CD4-positive, alpha-beta T cell treated with Interleukin-21 for 1 hour (primary cell): ENCODE measurements at places on chromosomes 3 and 15.

DNA sequence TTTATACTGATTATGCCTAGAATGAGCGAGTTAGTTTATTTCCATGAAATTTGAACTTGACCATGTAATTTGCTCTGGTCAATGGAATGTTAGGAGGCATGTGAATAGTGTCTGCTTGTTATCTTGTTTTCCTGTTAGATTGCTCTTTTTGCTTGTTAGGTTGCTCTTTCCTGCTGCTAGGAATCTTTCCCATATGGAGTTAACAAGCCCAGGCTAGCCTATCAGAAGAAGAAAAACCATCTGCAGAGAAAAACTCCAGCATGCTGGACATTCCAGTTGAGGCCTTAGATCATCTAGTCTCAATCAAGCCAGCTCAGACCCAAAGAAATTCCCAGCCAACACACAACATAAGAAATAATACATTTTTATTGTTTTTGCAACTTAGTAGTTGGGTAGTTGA, 470.2 kb upstream of the AGTR1 start:
- DNase-seq = no peak

DNA sequence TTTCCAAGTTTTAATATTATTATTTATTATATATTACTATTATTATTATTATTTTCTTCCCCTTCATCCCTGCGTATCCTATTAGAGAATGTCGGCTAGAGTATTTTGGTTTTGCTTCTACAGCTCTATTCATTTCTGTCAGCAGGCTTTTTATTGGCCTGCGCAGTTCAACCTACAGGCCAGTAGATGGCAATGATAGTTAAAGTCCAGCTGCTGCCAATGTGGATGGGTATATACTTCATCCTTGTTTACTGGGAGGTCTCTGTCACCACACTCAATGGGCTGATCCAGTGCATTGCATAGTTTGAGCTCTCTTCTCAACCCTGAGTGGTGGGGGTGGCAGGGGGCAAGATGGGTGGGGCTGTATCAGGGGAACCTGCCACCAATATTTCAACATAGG, 799.8 kb downstream of the NSUN3 start:
- no peak for DNase-seq

DNA sequence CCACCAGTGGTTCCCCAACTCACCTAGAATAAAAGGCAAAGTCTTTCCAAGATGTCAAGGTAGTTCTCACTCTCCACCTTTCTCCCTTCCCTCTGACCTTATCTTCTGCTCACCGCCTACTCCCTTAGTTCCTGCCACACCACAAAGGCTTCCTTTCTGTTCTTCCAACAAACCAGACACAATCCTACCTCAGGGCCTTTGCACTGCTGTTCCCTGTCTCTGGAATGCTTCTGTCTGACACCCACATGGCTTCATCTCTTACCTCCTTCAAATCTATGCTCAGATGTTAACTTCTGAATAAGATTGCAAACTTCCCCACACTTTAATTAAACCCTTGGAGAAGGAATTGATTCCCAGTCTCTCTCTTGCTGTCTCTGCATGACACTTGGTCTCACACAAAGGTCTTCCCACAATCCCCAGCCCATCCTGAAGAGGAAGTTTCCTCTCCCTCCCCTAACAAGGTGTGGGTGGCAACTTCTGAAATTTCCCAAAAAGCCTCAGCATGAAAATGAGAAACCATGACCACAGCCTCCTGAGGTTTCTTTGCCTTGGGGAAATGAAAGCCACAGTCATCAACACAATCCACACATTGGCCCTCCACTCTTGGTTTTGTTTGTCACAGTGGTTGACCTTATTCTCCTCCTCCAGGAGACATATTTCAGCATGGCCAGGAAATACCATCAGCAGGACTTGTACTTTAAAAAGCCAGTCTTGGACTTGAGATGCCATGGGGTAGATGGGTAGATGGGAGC, 3.0 kb upstream of the RYK start:
- no peak for DNase-seq

DNA sequence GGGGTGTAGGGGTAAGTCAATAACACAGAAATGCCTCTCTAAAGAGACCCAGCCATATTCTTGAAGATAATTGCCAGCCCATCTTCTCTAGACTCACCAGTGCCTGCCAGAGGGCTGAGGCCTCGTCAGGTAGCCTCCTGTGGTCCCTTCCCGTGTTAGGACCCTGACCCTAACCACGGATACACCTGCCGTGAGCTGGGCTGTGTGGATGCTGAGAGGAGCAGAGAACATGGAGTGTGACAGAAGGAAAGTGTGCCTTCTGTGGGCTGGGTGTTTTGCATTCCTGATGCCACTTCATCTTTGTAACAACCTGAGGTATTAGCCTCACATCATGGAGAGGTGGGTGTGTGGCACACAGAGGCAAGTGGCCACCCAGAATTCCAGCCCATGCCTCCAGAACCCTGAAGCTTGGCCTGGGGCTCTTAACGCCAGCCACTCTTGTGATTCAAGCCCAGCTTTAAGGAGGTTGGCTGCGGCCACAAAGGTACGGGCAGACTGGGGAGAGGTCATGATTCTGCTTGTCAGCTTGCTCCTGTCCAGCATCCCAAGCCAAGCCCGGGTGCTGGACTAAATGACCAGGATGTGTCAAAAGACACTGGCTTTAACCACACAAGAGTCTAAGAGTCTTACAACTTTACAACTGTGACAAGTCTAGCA, 21.1 kb upstream of the ABTB1 start:
- DNase-seq = no peak

GRCh38 chr3:8817486-8817885, 48.1 kb upstream of the OXTR start:
- no peak for DNase-seq

- no peak for DNase-seq
These were observed 39.0 kb downstream of the MNS1 start for GRCh38 chr15:56425976-56426375.

DNA sequence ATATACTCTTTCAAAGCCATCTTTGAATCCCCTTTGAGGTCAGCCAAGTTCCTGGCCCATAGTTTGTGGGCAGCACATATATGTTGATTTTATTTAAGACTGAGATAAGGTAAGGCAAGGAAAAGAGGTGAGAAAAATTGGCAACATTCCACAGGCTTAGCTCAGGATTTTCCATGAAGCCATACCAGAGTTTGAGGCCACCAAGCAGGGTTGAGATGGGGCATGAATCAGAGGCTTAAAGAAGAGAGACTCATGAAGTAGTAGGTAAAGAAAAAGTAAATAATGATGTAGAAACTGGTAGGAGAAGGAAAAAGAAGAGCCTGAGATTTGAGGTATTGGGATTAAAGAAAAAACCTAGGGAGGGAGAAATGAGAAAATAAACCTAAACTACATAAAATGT, 89.2 kb downstream of the MYO5A start:
- DNase-seq = no peak

GRCh38 chr3:52172262-52172757, 18.1 kb upstream of the POC1A start:
- DNase-seq = no peak

GRCh38 chr15:29589416-29589815, 232.9 kb downstream of the TJP1 start:
- no peak for DNase-seq
